ENCODE measurements at places on chromosomes 11 and 22. TPM values are rescaled to one million over a fixed set of nuclear protein-coding genes. Genes with fewer than 3 reads are reported as not detected.

HTR3B gene
- total RNA-seq: not detected

BBOX1 gene
- total RNA-seq: not detected

PARVA gene
- total RNA-seq: 32.6 TPM

- peak; percentile 9 for DNase-seq
These were observed 79.7 kb downstream of the KIRREL3 start for GRCh38 chr11:126920833-126921232.

DNA sequence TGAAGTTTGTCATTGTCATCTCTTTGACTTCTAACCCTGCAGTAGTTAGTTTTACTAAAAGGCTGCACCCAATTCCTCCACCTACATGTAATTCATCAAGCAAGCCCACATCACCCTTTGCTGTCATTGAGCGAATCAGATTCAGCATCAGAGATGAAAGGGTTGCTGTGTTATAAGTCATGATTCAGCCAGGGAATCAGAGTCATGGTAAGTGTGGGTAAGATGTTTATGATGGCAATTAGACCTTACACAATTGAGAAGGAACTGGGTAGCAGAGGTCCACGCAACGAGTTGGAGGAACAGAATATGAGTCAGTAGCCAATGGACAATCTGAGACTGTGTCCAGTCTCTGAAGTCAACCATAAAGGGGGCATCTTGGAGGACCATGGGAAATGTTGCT is 162.8 kb upstream of the SNX19 start:
- no peak for DNase-seq

SLC6A5 gene
- total RNA-seq: not detected

DNA sequence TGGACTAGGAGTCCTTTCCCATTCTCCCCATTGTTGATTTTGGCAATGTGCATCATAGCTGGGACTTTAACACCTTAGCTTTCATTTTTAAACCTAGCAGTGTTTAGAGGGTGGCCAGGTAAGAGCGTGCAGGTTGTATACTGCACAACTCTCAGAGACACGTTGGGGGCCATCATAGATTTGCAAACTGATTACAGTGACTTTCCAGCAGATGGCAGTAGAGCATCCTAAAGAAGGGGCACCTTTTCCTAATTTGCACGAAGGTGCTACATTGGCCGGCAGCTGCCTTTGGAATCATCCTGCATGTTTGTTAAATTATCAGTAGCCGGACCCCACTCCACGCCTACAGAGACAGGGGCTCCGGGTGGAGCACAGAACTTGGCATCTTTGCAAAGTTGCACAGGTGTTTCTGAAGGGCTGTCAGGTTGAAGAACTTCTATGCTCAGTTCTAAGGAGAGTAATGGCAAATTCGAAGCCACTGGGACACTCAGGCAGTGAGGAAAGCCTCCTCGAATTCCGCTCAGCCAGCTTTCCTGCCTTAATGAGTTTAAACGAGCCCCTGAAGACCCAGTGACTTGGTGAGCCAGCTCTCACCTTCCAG is 7.7 kb downstream of the LHFPL7 start:
- no peak for DNase-seq

DNA sequence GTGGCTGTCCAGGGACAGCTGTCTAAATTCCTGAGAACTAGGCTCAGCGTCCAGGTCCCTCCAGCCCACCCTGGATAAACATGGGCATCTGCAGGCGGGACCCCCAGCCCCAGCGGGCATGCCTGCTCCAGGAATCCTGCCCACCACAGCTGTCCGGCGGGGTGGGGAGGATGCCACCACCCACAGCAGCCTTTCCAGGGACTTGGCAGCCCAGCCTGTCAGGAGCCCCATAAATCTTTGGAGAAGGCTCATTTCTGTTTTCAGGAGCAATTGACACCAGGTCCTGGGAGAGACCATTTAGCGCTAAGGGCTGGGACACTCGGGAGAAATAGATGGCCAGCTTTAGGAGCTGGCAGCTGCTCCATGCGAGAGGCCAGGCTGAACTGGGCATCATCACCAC is 358.9 kb downstream of the CADM1 start:
- no peak for DNase-seq

DNA sequence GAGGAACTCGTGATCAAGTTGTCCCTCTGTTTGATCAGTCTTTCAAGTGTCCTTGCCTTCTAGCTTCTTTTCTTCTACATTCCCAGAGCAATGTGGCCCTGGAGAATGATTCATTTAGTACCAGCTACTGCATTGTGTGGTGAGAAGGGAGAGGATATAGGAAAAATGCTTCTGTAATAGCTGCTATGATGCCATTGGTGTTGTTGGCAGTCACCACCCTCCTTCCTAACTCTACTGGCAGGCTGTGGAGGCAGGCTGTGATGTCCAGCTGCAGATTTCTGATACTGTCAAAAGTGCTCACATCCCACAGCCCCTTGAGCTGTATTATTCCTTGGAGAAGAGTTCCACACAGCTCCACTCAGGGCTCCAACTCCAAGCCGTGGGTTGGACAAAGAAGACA is 52.8 kb downstream of the ENDOD1 start:
- peak; percentile 55 for DNase-seq

Data from MG63 (cell line).